ENCODE measurements at places on chromosomes 6 and 20. TPM values are rescaled to one million over a fixed set of nuclear protein-coding genes. Genes with fewer than 3 reads are reported as not detected.

BEND3 gene
- 4.2 TPM for total RNA-seq

HTR1E gene
- 0.14 TPM for total RNA-seq

PKHD1 gene
- 0.16 TPM for total RNA-seq

TAGAP gene
- total RNA-seq = 0.39 TPM

CEBPB gene
- 19.4 TPM for total RNA-seq

COL21A1 gene
- total RNA-seq = 31.8 TPM

LGSN gene
- not detected for total RNA-seq

BRD2 gene
- 216 TPM for total RNA-seq

LY6G6D gene
- total RNA-seq = not detected

PRDM13 gene
- 0.05 TPM for total RNA-seq

BTN1A1 gene
- total RNA-seq = not detected

TBCC gene
- 24.5 TPM for total RNA-seq

CFAP61 gene
- 3.0 TPM for total RNA-seq

CLIC5 gene
- 1.7 TPM for total RNA-seq

SIM1 gene
- total RNA-seq = 1.6 TPM

DDO gene
- total RNA-seq = not detected

OR2H1 gene
- 1.5 TPM for total RNA-seq

BFSP1 gene
- 9.6 TPM for total RNA-seq

FAM50B gene
- 2.0 TPM for total RNA-seq

FAXC gene
- 33.1 TPM for total RNA-seq

ZCCHC3 gene
- 20.3 TPM for total RNA-seq

PLG gene
- total RNA-seq = 0.41 TPM

PRKN gene
- 4.6 TPM for total RNA-seq

KCTD20 gene
- total RNA-seq = 39.0 TPM

SNAI1 gene
- 4.0 TPM for total RNA-seq

ARFGEF3 gene
- total RNA-seq = 26.9 TPM

ID4 gene
- total RNA-seq = 92.6 TPM

SLC2A10 gene
- 2.7 TPM for total RNA-seq

BEND6 gene
- 3.8 TPM for total RNA-seq

HSPA1L gene
- 1.0 TPM for total RNA-seq

FNDC1 gene
- total RNA-seq = 5.7 TPM

SERPINB6 gene
- 93.1 TPM for total RNA-seq

QKI gene
- 322 TPM for total RNA-seq

SUMO4 gene
- total RNA-seq = 2.7 TPM

NNAT gene
- 6.0 TPM for total RNA-seq

KIAA1586 gene
- total RNA-seq = 25.9 TPM

CALHM6 gene
- 3.4 TPM for total RNA-seq

TSPO2 gene
- not detected for total RNA-seq

NHLRC1 gene
- total RNA-seq = 2.0 TPM

SLC26A8 gene
- 0.11 TPM for total RNA-seq

MTCH1 gene
- 147 TPM for total RNA-seq

SDCBP2 gene
- 2.2 TPM for total RNA-seq

PAX1 gene
- total RNA-seq = not detected

RHAG gene
- 0.34 TPM for total RNA-seq
